ENCODE measurements at places on chromosomes 6 and 20. TPM values are rescaled to one million over a fixed set of nuclear protein-coding genes. Genes with fewer than 3 reads are reported as not detected.

DNA sequence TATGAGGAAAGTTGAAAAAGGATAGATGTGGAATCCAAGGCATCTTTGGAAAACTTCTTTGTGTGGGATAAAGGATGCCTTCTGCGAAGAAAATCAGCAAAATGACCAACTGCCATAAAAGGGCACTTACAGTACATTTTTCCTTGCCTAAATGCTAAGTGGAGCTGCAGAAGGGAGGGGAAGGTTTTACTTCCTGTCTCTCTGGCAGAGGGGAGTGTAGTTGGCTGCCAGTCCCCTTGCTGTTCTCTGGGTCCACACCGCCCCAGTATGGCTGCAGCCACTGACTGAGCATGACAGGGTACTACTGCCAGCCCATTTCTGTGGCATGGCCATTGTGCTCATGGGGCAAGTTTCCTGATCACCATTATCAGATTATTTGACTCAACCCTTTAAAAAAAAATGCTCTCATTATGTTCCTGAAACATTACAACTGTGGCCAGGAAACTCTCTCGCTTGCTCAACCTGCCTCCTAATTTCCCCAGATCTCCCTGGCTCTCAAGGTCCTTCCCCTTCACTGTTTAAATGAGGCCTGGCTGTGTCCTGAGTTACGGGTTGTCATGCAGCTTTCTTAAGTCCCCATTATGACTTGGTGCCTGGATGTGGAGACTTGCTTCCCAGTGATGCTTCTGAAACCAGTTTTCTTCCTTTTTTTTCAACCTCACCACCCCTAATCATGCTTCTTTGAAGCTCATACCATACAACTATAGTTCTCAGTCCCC, 34.5 kb upstream of the FAM184A start:
- H3K36me3 ChIP-seq = no peaks in the 10 kb centered on the region
- H3K4me3 ChIP-seq = no peak overlapping the region
- peak; percentile 39 for DNase-seq
- H3K27ac ChIP-seq = no peak overlapping the region
- H3K27me3 ChIP-seq = no peaks in the 10 kb centered on the region

GRCh38 chr6:32113386-32114352, 4.5 kb upstream of the TNXB start:
- H3K27ac ChIP-seq = no peak overlapping the region
- H3K36me3 ChIP-seq = peaks cover 35% of the 10 kb centered on the region
- H3K4me1 ChIP-seq = no peaks in the 10 kb centered on the region
- peak; percentile 78 for DNase-seq

GRCh38 chr20:21509079-21509596, 4.7 kb downstream of the NKX2-2 start:
- peaks cover 3% of the 10 kb centered on the region for H3K4me1 ChIP-seq
- no peak for DNase-seq
- H3K27ac ChIP-seq = no peak overlapping the region

DNA sequence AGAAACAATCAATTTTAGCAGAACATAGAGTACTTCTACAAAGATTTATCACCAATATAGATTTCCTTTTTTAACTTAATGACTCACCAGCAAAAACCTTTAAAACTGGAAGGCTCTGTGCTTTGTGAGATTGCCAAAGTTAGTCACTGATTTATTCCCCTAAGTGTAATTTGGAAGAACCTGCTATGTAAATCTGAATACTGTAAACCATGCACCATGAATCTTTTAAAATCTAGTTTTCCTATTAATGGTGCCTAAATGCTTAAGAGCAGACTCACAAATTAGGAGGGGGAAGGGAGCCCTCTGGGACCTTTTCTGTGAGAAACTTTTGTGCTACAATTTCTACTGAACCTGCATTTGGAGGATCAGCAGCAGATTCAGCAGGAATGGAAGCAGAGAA, 57.8 kb upstream of the PNRC1 start:
- no peak overlapping the region for H3K4me3 ChIP-seq
- no peaks in the 10 kb centered on the region for H3K27me3 ChIP-seq
- H3K27ac ChIP-seq = no peak overlapping the region
- DNase-seq = no peak
- no peaks in the 10 kb centered on the region for H3K36me3 ChIP-seq

DNA sequence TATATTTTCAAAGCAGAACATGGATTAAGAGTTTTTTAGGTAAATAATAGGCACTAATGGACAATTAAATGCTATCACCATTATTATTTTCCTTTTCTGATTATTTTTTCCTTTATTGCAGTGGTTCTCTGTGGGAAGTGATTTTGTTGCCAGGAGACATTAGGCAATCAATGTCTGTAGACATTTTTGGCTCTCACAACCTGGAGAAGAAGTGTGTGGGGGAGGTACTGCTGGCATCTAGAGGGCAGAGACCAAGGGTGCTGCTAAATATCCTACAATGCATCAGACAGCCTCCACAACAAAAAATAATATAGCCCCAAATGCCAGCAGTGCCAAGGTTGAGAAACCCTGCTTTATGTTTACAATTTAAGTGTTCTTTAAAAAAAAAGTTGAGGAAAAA, 8.3 kb downstream of the IFNGR1 start:
- no peak overlapping the region for H3K27ac ChIP-seq
- no peak overlapping the region for H3K4me3 ChIP-seq

GRCh38 chr6:106757722-106758467, 128.5 kb downstream of the QRSL1 start:
- H3K4me3 ChIP-seq = no peak overlapping the region
- no peak overlapping the region for H3K27ac ChIP-seq
- no peaks in the 10 kb centered on the region for H3K27me3 ChIP-seq
- DNase-seq = no peak
- no peaks in the 10 kb centered on the region for H3K4me1 ChIP-seq
- H3K36me3 ChIP-seq = peaks cover 31% of the 10 kb centered on the region

GRCh38 chr6:31114970-31115849, 610 bp downstream of the PSORS1C1 start:
- H3K4me3 ChIP-seq = no peak overlapping the region
- no peak overlapping the region for H3K27ac ChIP-seq
- no peaks in the 10 kb centered on the region for H3K27me3 ChIP-seq
- no peaks in the 10 kb centered on the region for H3K36me3 ChIP-seq

- peaks cover 5% of the 10 kb centered on the region for H3K4me1 ChIP-seq
- no peaks in the 10 kb centered on the region for H3K36me3 ChIP-seq
- no peak overlapping the region for H3K27ac ChIP-seq
- peak overlapping the region; percentile 98 for H3K4me3 ChIP-seq
- H3K27me3 ChIP-seq = no peaks in the 10 kb centered on the region
- no peak for DNase-seq
Observed at GRCh38 chr6:43768983-43769525, 957 bp upstream of the VEGFA start.

DNA sequence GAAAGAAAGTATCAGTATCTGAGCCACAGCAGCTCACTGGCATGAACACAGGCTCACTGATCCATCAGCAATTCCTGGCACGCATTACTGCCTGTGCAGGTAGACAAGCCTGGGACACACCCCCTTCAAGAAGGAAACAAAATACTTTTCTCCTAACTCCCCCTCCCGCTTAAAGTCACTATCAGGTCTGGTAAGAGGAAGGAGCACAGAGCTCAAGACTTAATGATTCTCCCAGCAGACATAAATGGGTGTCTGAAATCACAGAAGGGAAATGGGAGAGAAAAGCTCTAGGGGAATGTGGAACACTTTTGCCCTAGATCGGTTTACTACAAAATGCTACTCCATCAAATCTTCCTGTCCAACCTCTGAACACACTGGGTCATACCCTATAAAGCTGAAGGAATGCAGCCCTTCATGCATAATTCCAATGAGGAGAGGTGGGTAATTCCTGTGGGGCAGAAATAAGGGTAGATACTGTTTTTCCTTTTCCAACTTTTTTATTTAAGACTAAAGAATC, at the start of gene ADGRF1:
Gene ADGRF1, minus strand, starts transcription at position 58 of the 517 bp plus-strand sequence. CDS start 13,271 bp downstream, outside the sequence.
- no peaks in the 10 kb centered on the region for H3K27me3 ChIP-seq
- H3K27ac ChIP-seq = no peak within 1 kb of the TSS
- peaks cover 2% of the 10 kb centered on the region for H3K4me1 ChIP-seq
- no peaks in the 10 kb centered on the region for H3K36me3 ChIP-seq

DNA sequence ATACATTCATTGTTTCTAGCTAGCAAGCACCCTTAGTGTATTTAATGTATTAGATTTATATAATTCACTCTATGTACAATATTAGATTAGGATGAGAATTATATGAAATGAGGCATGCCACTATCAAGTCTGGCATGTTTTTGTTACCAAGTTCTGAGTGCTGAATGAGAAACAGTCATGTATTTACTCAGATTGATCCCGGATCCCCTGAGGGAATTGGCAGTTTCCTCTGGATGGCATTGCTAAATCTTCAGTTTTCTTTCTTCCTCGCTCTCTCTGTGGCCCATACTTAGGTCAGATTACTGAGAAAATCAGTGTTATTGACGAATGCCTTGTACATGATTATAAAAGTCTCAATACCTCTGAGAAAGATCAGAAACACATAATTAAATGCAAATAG, 66.6 kb downstream of the CDKAL1 start:
- peaks cover 2% of the 10 kb centered on the region for H3K4me1 ChIP-seq
- no peaks in the 10 kb centered on the region for H3K27me3 ChIP-seq
- DNase-seq = no peak
- H3K4me3 ChIP-seq = no peak overlapping the region
- H3K36me3 ChIP-seq = peaks cover 9% of the 10 kb centered on the region
- H3K27ac ChIP-seq = no peak overlapping the region

DNA sequence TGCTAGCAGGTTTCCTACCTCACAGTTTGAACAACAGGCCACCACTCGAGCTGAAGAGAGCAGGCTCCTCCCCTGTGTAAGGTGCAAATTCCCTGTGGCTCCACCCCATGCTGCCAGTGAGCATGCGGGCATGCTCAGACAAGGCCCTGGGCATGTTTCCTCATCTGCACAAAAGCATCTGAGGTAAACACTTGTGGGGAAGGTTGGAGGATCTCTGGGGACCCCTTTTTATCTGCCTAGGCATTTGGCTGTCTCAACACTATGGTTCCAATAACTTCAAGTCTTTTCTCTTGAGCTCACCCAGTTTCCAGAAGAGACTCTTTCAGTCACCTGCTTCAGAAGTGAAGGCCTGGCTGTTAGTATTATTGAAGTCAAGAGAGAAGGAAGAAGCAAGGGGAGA, 9.4 kb downstream of the C6orf58 start:
- no peaks in the 10 kb centered on the region for H3K36me3 ChIP-seq
- no peaks in the 10 kb centered on the region for H3K4me1 ChIP-seq

DNA sequence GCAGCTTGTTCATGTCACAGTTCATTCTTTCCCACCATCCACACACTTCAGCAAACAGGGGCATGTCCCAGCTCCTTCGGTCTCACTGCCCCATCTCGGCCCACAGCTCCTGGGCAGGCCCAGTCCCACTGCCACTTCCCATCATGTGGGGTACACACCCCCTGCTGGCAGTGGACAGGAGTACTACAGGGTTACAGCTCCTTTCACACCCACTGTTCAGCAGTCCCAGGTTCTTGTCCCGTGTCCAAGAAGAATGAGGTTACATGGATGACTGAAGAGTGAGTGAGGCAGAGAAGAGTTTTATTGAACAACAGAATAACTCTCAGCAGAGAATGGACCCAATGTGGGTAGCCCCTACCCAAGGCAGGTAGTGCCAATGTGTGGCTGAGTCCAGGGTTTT, 77.8 kb upstream of the SMLR1 start:
- no peak overlapping the region for H3K27ac ChIP-seq
- peaks cover 22% of the 10 kb centered on the region for H3K36me3 ChIP-seq
- H3K4me3 ChIP-seq = no peak overlapping the region
- H3K27me3 ChIP-seq = no peaks in the 10 kb centered on the region
- DNase-seq = peak; percentile 33

DNA sequence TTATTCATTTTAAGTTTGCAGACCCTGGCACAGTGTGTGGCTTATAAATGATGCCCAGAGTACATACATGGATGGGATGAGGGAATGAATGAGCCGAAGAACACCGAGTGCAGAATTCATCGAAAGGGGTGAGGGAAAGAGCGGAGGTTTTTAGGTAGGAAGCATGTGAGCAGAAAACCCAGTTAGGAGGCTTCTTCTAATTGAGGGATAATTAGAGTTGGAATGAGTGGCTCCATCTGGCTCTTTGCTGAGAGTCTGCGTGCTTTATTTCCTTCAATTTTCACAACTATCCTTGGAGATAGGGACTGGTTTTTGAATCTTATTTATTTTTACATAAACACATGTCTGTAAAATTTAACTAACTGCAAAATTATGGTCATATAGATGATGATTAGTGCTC, 150.7 kb downstream of the DOK5 start:
- no peak overlapping the region for H3K27ac ChIP-seq
- DNase-seq = no peak
- no peak overlapping the region for H3K4me3 ChIP-seq
- H3K27me3 ChIP-seq = no peaks in the 10 kb centered on the region
- H3K36me3 ChIP-seq = no peaks in the 10 kb centered on the region

GRCh38 chr20:62918831-62919230, 7.5 kb downstream of the DIDO1 start:
- peaks cover 34% of the 10 kb centered on the region for H3K4me1 ChIP-seq
- no peak for DNase-seq
- no peak overlapping the region for H3K27ac ChIP-seq
- H3K4me3 ChIP-seq = peak overlapping the region; percentile 25

GRCh38 chr6:46862381-46862780, 59.4 kb downstream of the ADGRF5 start:
- H3K36me3 ChIP-seq = no peaks in the 10 kb centered on the region
- no peaks in the 10 kb centered on the region for H3K27me3 ChIP-seq
- no peak overlapping the region for H3K27ac ChIP-seq
- H3K4me3 ChIP-seq = no peak overlapping the region
- H3K4me1 ChIP-seq = no peaks in the 10 kb centered on the region

DNA sequence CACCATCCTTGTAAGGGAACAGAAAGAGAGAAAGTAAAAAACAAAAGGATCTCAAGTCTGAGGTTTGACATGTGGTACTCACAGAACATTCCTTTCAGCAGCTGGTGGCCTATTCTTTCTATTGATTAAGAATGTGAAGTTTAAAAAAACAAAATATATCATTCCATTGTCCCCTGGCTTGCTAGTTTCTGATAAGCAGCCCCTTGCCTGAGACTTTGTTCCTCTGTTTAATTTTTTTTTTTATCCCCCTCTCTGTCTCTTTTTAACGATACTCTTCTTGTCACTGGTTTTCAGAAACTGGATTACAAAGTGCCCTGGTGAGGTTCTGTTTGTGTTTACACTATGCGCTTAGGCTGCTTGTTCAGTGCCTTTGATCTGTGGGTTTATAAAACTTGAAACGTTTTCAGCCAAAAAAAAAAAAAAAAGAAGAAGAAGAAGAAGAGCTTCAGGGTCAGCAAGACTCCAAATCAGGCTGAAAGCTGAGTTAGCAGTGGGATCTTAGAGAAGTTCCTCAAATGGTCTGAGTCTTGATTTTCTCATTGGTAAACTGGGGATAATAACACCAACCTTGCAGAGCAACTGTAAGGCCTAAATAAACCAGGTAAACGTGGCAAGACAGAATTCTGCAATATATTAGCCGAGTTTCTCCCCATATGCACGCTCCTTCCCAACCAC, 45.1 kb upstream of the SLC22A23 start:
- H3K4me1 ChIP-seq = peaks cover 8% of the 10 kb centered on the region
- no peaks in the 10 kb centered on the region for H3K27me3 ChIP-seq
- DNase-seq = no peak
- no peak overlapping the region for H3K4me3 ChIP-seq
- H3K27ac ChIP-seq = no peak overlapping the region

Gene SPATA25
- 1.8 TPM for total RNA-seq

Gene SENP6
- 116 TPM for total RNA-seq

Gene BPIFA1
- not detected for total RNA-seq

Gene ZBP1
- not detected for total RNA-seq

Gene FAM120B
- total RNA-seq = 16.7 TPM

Gene STX11
- total RNA-seq = 0.11 TPM

Gene STX7
- 30.0 TPM for total RNA-seq

Gene CDH4
- 3.2 TPM for total RNA-seq

Gene OVOL2
- total RNA-seq = 6.4 TPM

Gene TINAG
- total RNA-seq = not detected

Gene CST1
- 1.9 TPM for total RNA-seq
